ENCODE measurements at places on chromosomes 4 and X.
A peak's percentile ranks its signal among the peaks of the same experiment; 100 is the strongest.

GRCh38 chr4:76380561-76380960 is 40.4 kb downstream of the CCDC158 start:
- DNase-seq, result no peak

GRCh38 chrX:23884427-23885024 is 23.2 kb downstream of the APOO start:
- no peak for DNase-seq

- no peak for DNase-seq
Measured at GRCh38 chr4:122976111-122976510, 53.7 kb upstream of the NUDT6 start.

- DNase-seq, result no peak
Measured at GRCh38 chr4:54707406-54707805, 49.6 kb downstream of the KIT start.

DNA sequence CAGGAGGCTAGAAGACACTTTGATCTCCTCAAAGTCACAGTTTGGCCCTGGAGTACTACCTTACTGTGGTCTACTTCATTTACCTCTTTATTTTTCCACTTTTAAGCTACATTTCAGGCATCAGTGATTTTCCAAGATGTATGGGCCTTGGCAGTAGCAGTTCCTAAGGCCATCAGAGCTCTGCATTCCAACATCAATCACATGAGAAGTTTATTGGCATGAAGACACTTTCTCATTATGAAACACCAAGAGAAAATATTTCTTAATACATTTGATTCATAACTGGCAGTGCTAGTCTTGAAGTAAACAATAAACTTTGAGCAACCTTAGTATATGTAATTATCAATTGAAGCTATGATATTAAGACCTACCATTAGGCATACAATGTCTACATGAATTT is 178.1 kb downstream of the IL15 start:
- no peak for DNase-seq

- DNase-seq, result no peak
Measured at GRCh38 chr4:182042945-182043344, 200.3 kb upstream of the TENM3 start.

GRCh38 chrX:108344216-108344615 is 94.0 kb downstream of the COL4A6 start:
- no peak for DNase-seq

GRCh38 chr4:74658116-74658515 is 136.2 kb downstream of the BTC start:
- DNase-seq, result no peak

- no peak for DNase-seq
Measured at GRCh38 chrX:1354036-1355019, 17.7 kb downstream of the IL3RA start.

DNA sequence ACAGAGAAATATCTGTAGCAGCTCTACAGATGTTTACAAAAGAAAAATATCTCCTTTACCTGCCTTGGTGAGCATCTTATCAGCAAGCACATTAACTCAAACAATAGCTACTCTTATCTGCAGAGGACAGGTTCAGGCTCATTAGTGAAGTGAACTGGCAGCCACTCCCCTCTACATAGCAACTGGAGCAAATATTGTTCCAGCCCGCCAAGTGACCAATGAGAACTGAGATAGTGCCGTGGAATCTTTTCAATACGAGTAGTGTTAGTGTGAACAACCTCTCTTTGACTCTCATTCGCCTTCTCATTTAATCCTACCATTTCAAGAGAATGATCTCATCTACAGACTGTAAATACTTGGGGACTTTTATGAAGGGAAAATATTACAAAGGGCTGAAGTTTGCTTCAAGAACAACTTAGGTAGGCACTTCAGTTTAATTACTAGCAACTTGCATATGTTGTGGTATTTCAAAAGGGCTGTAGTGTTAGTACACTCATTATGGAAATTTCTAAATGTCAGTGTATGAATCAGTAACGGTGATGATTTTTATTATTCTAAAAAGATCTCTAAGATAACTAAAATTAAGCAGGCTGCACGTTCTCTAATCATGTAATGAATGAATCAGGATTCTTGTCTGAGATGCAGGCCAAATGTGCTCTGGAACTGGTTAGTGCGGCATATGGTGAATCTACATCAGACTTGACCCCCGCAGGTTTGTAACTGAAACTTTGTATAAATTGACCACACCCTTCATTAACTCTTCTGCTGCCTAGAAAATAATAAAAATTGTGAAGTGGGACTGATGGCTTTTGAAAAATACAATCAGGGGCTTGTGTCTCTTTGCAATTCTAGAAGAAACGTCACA is 72.4 kb downstream of the PALLD start:
- no peak for DNase-seq

DNA sequence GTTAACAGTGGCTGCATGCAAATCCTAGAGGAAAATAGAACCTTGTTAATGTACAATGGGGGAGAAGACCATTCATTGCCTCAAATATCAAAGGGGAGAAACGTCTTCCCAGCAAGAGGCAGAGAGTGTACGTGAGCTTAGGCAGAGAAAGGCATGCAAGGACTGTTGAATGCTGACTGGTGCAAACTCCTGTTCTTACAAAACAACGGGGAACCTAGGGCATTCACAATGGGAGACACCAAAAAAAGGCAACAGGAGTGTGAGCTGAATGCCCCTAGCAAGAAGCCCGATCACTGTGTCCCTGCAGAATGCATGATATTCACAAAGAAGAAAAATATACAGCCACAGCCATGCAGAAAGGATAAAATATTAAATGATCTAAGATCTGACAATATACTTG is 184.9 kb downstream of the NSUN7 start:
- DNase-seq, result no peak

DNA sequence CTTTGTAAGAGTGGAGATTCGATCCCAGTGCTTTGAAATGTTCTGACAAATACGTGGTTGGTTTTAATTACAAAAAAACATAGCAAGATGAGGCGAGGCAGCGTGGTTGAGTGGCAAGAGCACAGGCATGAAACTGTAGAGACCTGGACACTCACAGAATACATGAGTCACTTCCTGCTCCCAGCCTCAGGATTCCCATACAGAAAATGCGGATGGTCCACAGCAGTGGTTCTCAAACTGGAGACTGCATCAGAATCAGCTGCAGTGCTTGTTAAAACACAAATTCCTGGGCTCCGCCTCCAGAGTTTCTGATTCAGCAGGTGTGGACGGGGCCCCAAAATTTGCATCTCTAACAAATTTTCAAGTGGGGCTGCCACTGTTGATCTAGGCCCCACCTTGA is 10.1 kb downstream of the OTOP1 start:
- DNase-seq, result no peak

DNA sequence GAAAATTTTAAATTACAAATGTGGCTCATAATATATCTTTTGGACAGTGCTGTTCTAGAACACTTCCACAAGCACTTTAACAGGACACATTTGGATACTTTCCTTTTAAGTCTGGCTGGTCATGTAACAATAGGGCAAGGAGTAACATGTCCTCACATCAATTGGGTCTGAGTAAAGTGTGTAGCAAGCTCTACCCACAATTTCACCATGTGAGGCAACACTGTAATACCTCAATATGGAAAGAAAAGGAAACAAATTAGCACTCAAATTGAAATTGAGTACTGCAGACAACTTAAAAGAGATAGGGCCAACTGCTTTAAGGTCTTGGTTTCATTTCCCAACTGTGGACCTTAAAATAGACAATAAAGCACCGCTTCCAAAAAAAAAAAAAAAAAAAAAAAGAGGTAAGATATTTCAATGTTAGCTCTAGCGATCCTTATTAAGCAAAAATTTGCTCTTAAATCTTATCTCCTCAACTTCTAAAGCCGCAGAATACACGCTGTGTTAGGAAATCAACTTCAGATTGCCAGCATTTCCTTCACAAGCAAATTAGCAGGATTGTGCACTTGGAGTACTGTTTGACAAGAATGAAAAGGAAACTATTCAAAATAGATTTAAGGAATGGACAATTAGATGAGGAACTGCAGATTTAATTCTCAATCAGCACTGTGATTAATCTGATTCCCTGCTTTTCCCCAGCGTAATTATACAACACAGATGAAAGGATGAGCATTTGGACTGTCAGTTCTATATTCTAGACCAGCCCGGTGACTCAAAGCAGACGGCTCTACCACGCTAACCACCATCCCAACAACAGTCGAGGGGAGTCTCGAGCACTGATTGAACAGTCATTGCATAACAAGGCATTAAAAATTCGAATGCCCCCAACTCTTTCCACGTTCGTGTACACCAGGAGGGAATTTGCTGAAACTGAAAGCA is 1.6 kb downstream of the CASK start:
- DNase-seq, result no peak

DNA sequence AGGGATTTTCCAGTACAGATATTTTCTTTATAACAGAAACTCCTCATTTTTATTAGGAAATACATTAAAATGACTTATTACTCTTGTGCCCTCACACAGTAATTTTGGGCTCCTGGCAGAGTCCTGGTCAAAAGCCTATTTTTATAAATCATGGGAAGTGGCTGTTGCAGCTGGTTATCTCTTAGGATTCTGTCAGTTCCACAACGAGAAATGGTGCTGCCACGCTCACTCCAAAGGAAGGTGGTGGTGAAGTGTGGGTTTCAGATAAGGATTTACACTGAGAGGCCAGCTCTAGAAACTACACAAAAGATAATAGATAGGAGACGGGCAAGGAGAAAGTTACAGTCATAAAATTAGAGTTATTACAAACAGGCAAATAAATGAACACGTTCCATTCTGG is 159.2 kb upstream of the FAM241A start:
- DNase-seq, result no peak

- no peak for DNase-seq
Measured at GRCh38 chr4:169051761-169052593, 41.9 kb upstream of the CBR4 start.

DNA sequence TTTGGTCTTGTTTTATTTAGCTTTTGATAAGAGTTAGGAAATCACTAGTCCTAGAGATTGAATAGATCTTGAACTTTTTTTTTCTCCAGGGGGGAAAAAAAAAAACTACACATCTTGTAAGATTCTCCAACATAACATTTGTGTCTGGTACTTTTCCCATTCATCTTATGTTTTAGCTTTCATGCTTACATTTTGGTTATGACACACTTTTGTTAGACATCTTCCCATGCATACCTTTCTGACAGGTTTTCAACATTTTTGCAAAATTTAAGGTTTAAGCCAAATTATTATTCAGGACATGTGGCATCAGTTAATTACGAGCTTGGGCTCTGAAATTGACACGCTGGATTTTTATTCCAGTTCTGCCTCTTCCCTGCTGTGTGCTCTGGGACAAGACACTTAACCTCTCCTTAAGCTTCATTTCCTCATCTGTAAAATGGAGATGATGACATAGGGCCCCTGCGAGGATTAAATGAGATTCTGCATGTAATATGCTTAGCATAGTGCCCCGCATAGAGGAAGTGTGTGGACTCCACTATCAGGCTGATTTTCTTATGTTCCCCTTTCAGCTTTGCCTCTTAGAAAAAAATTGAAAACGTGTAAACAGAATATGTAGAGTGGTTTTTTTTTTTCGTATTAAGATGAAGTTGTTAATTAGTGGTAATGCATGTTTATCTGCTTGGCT is 5.3 kb downstream of the KIT start:
- DNase-seq, result no peak

DNA sequence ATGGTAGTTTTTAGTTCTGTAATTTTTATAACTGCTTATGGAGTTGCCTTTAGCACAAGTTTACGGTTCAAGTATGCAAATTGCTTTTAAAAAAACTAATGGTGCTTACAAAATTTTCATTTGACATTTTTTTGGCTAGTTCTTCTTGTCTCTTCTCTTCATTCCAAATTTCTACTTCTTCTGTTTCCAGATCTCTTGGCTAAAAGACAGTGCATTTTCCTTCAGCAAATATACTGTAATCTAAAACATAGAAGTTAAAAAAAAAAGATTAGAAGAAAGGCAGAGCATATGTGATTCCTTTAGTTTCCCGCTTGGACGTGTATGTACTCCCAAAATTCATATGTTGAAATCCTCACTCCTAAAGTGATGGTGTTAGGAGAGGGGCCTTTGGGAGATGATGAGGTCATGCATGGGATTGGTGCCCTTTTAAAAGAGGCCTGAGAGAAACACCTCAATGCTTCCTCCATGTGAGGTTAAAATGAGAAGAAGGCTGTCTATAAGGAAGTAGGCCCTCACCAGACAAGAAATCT is 132.1 kb upstream of the NPY2R start:
- DNase-seq, result no peak

DNA sequence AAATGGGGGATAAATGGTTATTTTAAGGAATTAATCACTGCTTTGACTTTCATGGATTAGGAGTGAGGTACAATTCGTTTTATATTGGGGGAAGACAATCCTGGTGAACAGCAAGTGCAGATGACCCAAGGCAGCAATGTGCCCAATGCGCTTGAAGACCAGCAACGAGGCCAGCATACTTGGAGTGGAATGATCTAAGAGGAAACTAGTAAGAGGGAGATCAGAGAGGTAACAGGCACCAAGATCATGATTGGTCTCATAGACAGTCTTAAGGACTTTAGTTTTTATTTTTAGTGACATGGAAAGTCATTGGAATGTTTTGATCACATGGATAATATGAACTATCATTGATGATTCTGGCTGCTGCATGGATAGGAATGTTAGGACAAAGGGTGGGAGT is 90.6 kb downstream of the BMPR1B start:
- DNase-seq, result no peak

- DNase-seq, result no peak
Measured at GRCh38 chr4:10347815-10348214, 109.4 kb downstream of the ZNF518B start.

DNA sequence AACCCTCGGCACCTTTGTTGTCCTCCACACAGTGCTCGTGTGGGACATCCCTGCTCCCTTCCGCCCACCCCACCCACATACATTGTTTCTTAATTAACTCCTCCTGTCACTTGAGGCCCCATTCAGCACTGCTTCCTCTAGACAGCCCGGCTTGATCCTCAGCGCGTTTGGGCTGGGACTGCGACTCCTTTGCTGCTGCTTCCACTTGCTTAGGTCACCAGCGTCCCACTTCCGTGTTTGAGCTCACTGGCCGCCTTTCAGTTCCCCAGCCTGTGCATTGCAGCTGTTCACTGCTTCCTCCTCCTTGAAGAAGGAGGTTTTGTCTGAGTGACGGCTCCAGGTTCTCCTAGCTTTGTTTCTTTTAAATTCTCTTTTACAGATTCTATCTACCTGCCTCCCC is 16.1 kb downstream of the RNF4 start:
- peak; percentile 49 for DNase-seq

- DNase-seq, result no peak
Measured at GRCh38 chrX:132576939-132577338, 88.1 kb upstream of the MBNL3 start.

DNA sequence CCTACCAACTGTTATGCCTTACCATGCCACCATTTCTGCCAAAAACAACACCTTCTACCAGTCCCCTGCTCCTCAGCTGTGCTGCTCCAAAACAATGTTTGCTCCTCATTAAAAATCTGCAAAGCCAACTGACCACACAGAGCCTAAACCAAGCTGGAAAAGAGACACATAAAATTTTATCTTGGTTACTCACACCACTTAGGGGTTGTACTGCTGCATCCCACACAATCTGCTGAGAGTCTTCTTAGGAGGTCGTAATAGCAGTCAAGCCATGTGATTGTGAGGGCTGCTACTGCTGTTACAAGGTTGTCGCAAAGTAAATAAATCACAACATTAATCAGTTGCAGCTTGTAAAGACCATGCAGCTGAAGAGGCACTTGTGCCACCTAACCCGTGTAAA is 607.4 kb upstream of the FAM241A start:
- DNase-seq, result no peak

Measured in stimulated activated CD8-positive, alpha-beta memory T cell treated with anti-CD3 and anti-CD28 coated beads, Interleukin-7, amount 100 ng/mL, for 48 hours (primary cell).